ENCODE measurements at places on chromosomes 11 and 22. TPM values are rescaled to one million over a fixed set of nuclear protein-coding genes. Genes with fewer than 3 reads are reported as not detected.

DNA sequence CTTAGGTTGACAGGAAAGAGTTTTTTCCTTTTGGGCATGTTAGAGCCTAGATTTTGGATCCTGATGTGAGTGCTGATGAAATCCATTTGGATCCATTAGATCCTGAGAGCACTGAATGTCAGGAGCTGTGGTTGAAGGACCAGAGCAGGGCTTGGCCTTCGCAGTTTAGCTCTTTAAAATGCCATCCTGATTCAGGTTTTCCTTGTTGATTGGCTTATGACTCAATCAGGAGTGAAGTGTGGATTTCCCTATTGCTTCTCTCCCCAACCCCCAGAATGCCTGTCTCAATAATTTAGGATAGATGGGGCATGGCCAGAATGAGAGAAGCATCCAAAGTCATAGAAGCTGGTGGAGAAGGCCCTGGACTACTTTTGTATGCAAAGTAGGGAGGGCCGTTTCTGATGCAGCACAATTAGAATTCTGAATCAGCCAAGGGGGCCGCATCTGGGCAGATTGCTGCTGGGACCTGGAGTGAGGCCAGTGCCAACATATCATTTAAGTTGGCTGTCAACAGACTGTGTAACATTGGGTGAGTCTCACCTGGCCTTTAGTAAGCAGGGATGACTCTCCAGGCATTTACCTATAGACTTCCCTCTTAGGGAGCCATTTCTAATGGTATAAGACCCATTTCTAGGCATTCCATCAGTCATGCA lies 80.5 kb downstream of the TEAD1 start:
- no peak for DNase-seq

DNA sequence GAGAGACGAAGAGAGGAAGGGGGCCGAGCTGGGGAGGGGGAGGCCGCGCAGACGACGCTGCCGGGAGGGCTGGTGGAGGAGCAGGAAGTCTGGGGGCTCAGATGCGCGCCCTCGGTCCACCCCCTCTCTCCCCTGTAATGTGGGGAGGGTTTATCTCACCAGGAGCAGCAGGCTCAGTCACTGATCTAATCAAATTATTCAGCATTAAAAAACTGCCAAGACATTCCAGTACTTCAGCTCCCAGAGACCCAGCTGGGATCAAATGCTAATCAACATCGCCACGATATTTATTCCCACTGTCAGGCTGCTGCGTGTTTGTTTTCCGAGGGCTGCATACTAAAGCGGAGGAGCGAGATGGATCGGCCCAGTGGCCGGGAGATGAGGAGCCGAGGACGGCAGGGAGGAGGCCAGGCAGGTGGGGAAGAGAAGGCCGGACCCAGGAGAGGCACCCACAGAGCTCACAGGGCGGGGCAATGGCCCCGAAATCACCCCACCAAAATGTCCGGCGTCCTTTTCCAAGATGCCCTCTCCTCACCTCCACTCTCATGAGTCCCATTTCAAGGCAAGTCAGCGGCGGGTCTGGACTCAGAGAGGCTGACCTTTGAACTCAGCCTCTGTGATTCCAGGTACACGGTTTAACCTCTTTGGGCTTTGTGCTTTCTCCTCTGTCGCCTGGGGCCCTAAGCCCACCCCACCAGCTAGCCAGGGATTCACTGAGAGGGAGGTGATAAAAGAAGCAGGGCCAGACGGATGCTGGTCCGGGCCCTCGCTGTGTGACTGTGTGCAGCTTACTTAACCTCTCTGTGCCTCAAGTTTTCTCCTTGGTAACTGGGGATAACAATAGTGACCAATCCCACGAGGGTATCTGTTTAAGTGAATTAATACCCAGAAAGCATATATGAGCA lies 502.1 kb downstream of the MN1 start:
- no peak for DNase-seq

Gene TOM1
- 115 TPM for total RNA-seq

Gene MMP7
- 64.1 TPM for total RNA-seq

Gene ACRV1
- total RNA-seq, result not detected

Gene SPI1
- 13.4 TPM for total RNA-seq

Gene MIOX
- not detected for total RNA-seq

Gene USP2
- total RNA-seq, result 5.9 TPM
